ENCODE measurements at places on chromosomes 6 and 20.

DNA sequence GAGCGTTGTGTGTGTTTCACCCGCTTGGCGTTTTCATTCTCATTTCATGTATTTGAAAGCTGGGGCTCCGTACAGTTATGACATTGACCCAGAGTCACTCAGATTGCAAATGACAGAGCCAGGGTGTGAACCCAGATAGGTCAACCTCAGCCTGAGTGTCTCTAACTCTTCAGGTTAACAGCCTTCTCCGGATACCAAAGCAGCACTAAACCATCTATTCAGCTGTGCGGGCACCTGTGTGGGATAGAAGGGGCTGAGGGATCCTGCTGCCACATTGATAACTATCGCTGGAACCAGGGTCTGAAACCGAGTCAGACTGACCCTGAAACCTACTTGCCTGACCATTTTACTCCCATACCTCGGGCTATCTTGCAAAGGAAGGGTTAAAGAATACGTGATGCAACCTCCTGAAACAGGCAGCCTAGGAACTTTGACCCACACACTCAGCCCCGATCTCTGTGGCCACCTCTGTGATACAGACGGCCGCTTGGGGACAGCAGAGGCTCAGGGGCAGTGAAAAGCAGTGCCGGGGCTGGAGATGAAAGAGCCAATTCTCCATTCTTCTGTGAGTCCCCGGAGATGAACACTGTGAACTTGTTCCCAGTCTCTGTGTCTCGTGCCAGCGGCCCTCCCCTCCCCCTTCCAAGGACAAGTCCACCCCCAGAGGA is 233.5 kb upstream of the QKI start:
- peak; percentile 97 for DNase-seq

GRCh38 chr6:131998255-131998982 is 47.2 kb upstream of the CCN2 start:
- DNase-seq, result no peak

- no peak for DNase-seq
Measured at GRCh38 chr20:13336308-13337089, 115.4 kb downstream of the ISM1 start.

DNA sequence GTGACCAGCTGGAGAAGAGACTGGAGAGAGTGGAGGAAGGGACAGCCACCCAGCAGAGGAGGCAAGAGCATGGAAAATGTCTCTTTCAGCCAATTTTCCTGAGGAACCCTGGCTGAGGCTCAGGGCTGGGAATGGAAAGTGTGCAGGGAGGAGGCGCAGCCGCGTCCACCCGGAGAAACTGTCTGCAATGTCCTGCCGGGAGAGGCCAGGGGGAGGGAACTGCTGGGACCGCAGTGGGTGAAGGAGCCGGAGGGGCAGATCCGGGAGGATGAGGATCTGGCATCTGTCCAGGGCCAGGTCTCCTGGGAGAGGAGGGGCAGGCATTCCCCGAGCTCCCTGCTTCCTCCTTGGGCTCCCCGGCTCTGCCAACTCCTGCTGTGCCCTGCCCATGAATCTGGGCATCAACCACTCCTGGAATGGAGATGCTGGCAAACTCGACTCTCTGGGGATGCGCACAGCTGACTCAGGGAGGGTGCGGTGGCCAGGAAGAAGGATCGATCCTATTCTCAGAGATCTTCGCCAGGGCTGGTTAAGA is 17.4 kb upstream of the HM13 start:
- DNase-seq, result no peak

DNA sequence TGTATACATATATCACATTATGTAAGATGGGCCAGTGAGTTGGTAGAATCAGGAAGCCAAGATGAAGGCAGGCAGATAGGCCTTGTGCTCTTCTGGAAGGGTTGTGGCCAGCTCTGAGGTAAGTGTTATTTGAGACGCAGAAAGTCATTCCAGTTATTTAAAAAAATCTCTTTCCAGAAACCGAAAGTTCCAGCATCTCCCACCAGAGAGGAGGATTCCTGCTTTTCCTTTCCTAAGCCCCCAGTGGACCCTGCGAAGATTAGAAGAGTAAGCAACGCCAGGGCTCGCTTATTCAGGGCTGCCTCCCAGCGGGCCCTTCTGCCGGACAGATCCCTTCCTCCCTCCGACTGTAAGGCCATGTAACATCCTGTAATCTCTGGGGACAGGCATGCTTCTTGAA is 20.4 kb downstream of the ARMC2 start:
- no peak for DNase-seq

- no peak for DNase-seq
Measured at GRCh38 chr6:144725736-144726522, 440.8 kb downstream of the UTRN start.

- DNase-seq, result no peak
Measured at GRCh38 chr20:4797275-4797674, 75.6 kb downstream of the PRND start.

GRCh38 chr20:54209216-54209813 is 1.4 kb downstream of the PFDN4 start:
- no peak for DNase-seq

DNA sequence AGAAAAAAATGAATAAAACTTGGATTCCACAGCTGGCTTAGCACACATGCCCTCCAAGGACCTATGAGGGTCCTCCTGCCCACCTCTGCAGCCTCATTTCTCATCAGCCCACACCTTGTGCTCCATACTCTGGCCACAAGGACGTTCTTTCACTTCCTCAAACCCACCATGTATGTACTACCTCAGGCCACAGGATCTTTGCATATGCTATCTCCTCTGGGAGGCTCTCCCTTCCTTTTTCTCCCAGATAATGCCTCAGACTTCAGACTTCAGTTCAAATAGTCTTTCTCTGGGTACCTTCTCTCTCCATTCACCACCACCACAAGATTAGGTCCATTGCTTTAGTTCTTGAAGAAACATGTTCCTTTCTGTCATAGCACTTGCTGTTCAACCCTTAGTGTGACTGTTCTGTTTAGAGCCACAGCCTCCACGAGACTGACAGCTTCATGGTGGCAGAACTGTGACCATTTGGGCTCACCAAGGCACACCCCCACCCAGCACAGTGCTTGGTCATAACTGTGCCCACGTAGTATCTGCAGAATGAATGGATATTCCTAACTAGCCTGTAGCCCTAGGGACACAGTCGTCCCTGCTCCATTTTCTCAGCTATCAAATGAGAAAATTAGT is 146.7 kb upstream of the LRFN2 start:
- DNase-seq, result no peak

DNA sequence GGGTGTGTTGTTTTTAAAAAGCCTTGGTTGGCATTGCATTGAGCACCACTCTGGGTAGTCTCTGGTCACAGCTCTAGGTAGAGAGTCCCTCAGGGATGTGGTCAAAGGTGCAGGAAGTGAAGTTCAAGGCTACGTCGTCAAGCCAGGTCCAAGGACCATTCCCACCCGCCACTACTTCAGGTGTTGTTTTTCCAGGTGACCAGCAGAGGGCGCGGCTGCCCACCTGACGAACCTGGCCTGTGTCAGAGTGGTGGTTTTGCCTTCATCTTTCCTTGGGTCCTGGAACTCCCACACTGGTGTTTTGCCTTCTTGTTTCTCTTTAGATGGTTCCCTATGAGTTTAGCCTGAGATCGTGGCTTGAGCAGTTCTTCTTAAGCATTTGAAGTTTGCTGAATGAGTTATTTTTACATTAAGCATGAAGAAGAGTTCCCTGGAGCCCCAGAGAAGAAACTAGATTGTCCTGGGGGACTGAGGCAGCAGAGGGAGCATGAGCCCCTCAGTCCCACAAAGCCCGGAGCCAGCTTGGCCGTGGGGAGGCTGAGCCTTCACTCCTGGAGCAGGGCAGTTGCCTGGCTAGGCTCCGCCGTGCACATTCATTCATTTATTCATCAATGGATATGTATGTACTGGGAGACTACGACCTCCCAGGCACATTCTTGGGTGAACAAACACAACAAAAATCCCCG is 5.6 kb upstream of the PHACTR3 start:
- peak; percentile 88 for DNase-seq

GRCh38 chr6:53161481-53162009 is 12.9 kb upstream of the GCM1 start:
- no peak for DNase-seq

GRCh38 chr6:129488313-129488712 is 221.7 kb downstream of the ARHGAP18 start:
- DNase-seq, result no peak

- no peak for DNase-seq
Measured at GRCh38 chr20:52242237-52243230, 51.0 kb upstream of the ZFP64 start.

DNA sequence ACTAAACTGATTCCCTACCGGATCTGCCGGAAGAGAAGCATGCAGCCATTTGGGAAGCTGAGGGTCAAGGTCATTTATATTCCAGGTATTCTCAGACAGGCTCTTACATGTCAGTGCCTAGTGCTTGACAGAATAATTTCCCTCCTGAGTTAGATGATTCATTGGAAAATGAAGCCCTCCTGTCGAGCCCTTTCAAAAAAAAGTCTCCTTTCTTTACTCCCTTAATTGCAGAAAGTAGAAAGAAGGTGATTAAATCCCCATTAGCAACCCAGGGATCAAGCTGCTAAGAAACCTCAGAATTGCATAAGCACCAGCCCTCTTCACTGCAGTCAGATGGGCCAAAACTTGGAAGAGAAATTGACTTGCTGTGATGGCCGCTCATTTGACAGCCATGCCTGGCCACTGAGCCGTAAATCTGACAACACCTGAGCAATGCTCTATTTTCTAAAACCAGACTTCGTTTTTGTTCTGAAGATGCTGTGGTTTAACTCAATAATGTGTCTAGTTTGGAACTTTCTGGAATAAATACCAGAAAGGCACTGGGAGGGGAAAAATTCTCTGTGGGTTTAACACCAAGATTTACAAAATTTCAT is 61.0 kb upstream of the ARMH2 start:
- no peak for DNase-seq

- no peak for DNase-seq
Measured at GRCh38 chr20:48195121-48195870, 410.0 kb upstream of the SULF2 start.

GRCh38 chr6:20341096-20341495 is 60.6 kb upstream of the E2F3 start:
- DNase-seq, result no peak

- no peak for DNase-seq
Measured at GRCh38 chr6:68632734-68633133, 2.3 kb upstream of the ADGRB3 start.

- no peak for DNase-seq
Measured at GRCh38 chr20:35084998-35085397, 7.6 kb downstream of the TRPC4AP start.

- DNase-seq, result no peak
Measured at GRCh38 chr6:12265791-12266190, 24.4 kb upstream of the EDN1 start.

- DNase-seq, result no peak
Measured at GRCh38 chr6:130136798-130137197, 86.0 kb downstream of the SAMD3 start.

DNA sequence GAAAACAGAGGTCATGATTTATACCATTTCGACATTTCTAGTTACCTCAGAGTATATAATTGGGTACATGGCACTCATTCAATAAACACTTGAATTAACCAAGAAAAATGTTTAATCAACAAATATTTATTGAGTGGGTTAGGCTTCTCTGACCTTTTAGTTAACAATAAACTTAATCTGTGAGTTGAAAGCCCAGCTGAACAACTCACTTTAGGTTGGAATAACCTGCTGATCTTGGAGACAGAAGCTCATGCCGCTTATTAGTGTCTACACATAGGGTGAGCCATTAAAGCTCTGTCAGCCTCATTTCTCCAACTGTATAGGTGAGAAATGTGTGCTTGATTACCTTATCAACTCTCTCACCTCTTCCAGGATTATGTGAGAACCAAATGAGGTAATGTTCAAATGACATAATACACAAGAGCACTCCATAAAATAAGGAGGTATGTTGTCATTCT is 98.2 kb upstream of the DTNBP1 start:
- no peak for DNase-seq

- peak; percentile 16 for DNase-seq
Measured at GRCh38 chr6:40894962-40895799, 143.8 kb downstream of the UNC5CL start.

DNA sequence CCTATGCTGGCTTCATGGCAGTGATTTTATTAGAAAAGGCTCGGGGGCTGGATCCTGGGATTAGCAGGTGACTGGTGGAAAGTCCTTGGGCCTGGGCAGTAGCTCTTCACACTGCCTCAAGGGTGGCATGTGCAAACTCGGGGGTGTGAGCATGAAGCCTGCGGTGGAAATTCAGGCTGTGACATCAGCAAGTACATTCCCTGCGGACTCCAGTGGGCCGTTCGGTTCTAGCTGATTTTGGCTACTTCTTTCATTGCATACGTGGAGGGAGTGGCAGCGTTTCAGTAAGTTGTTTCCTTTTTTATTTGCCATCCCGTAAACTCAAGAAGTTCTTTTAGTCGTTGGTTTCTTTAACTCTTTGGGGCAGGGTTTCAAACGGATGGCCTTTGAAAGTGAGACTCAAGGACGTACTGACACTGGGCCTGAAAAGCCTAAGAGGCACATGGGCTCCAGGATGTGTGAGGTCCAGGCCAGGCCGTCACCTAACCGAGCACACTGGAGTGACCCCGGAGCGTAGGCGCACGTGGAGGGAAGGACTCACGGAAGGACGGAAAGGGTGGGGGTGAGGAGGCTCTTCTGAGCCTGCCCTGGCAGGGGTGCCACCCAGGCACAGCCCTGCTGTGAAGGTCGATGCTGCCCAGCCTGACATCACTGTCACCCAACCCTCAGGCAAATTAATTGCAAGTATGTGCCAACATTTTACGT is 104.0 kb upstream of the FRMD1 start:
- DNase-seq, result no peak

- DNase-seq, result no peak
Measured at GRCh38 chr6:13788820-13789219, 25.5 kb downstream of the MCUR1 start.

DNA sequence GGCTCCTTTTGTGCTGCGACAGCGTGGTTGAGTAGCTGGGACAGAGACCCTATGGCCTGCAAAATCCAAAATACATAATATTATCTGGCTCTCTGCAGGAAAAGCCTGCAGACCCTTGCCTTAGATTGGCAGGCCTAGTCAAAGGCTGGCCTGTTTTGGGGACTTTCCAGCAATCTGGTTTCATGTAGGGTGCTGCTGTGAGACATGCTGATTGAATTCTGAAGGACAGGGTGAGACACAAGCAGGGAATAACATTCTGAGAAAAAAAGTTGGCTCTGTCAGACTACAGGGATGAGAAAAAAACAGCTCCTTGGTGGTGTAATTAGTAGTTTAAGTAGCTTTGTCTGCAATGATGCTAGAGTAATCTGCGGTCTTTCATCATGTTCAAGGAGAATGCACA is 402.7 kb upstream of the AGPAT4 start:
- DNase-seq, result no peak

DNA sequence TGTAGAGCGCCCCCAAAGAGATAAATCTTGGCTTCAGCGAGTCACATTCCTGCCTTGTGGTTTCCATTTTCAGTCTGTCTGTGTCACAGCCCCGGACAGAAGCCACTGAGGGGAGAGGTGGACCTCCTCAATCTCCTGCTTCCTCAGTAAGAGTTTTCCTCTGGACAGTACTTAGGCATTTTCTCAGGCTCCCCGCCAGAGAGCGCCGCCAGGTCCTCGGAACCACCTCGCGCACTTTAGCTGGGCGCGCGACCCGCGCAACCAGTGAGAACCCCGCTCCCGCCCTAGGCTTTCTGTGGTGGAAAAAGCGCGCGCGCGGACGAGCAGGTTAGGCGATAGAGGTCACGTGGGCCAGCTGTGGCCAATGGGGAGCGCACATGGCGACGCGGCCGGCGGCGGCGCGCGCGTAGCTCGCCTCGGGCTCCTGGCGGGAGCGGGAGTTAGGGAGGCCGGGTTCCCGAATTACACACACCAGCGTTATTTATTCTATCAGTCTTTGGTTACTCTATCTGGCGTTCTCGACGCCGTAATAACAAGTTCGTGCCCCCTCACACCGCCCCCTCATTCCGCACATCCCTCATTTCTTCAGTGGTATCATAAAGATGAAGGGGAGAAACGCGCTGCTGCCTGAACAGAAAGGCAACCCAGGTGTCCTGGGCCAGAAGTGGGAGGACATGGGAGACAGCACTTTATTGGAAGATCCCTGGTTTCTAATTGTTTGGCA is 19.4 kb downstream of the PXT1 start:
- peak; percentile 99 for DNase-seq

All from head of caudate nucleus (tissue), 42 donors.